ENCODE measurements at places on chromosomes 2 and 18.

- no peak for DNase-seq
These were observed 383.1 kb upstream of the TNP1 start for GRCh38 chr2:217242947-217243346.

- DNase-seq = no peak
These were observed 37.8 kb downstream of the NYAP2 start for GRCh38 chr2:225437319-225437718.

DNA sequence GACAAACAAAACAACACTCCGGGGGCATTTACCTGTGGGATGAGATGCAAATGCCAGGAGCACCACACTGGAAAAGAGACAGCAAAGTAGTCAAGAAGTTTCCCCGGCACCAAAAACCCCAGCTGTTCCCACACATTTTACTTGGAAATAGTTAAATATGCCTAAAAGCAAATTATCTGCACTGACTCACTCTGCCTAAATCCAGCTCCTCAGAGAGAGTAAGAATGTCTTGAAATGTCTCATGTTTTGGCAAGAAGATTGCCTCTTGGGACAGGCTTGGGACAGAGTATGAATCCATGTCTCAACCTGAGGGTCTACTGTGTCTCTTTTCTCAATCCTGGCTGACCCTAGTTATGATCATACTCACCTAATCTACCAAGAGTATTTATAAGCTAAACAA is 87.5 kb upstream of the RIOK3 start:
- DNase-seq = no peak

DNA sequence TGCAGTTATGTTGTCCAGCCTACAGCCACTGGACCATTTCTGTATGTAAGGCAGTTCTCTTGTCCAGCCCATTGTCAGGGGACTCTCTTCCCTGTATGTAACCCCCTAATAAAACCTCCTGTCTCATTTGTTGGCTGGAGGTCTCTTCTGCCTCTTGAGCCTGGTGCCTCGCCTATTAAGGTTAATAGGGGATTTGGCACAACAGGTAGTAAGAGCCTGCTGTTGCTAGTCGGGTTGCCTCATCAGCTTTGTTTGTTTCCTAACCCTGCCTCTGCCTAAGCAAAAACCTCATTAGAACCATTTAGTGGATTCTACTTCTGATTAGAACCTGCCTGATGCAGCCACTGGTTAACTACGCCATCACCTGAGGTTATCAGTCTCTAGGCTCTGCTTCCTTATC is 62.2 kb upstream of the STPG4 start:
- no peak for DNase-seq

GRCh38 chr18:57446322-57446721 is 11.1 kb downstream of the ONECUT2 start:
- DNase-seq = no peak

- no peak for DNase-seq
These were observed 38.4 kb upstream of the UBXN4 start for GRCh38 chr2:135703300-135703699.

All from activated CD4-positive, alpha-beta T cell treated with anti-CD3 and anti-CD28 coated beads, Interleukin-2, amount 50 U/mL, for 48 hours (primary cell).